Small intestine (tissue), 16 donors: ENCODE measurements at places on chromosomes 6 and 20.

DNA sequence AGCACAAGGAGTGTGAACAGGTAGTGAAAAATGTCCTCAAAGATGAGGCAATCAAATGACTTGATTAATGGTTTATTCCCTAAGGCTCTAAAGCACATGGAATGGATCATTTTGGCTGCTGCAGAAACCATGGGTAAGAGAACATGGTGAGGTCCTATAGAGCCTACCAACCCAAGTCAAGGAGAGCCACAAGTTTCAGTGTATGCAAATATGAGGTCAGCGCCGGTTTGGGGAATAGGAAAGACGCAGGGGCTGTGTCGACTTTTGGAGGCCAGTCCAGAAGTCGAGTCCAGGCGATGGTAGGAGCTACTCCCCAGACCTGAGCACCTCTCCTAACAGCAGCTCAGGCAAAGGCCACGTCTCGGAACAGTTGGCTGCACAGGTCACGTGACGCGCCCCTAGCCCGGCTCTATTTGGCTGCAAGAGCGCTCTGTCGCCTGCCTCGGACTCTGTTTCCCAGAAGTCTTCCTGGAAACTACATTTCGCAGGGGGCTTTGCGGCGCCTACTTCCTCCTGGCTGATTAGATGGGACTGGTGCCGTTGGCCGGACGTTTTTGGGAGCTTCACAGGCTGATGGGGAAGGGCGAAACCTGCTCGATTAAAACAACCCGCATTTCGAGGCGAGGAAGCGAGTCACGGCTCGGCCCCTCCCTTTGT is 74.4 kb upstream of the CHD6 start:
- DNase-seq: peak; percentile 77

- DNase-seq: peak; percentile 98
These were observed 31.0 kb upstream of the EZR start for GRCh38 chr6:158849899-158850806.

DNA sequence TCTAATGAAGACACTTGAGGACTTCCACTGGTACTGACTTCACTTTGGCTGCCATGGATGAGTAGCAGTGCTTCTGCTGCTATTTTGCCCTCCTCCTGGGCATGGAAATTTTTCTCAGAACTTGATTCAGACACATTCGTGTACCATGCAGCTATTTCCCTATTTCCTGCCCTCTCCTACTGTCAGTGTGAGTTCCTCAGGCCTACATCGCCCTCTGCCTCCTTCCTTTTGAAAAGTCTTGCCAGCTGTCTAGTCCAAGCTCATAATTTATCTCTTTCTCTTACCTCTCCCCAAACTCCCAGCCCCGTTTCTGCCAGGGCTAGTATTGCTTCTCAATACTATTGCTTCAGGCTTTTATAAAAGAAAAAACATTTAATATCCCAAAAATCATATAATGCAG is 470.2 kb downstream of the ADGRB3 start:
- DNase-seq: no peak

DNA sequence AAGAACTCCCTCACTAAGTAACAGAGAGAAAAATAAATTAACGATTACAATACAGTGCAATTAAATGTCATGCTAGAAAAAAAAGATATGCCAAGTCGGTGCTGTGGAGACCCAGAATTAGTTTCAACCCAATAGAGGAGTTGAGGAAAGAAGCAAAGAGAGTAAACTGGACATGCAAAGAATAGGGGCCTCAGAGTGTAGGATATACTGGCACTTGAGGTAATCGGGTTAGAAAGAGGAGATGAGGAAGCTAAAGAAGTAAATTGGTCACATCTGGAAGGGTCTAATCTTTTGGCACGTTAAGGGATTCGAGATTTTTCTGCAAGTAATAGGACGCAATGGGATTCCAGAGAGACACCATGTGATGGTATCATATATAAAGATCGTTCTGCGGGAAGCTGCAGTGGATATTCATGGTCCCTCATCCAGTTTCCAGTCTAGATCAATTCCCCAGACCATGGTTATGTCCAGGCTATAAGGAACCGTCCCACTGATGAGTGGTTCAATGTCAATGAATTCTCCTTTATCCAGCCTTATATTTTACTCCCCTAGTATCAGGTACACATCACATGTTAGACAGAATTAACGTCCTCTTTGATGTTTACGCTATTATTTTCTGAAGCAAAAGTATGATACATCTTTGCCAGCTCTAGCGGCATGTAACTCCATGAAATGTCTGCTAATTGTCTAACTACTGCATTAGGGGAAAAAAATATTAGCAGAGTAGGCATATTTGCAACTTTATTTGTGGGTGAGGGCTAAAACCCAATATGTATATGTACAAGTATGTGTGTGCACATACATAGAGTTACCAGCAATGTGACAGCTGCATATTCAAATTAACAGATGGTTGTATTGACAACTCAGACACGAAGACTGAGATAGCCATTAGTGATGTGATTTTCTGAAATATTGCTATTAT is 1.1 kb upstream of the TBC1D32 start:
- no peak for DNase-seq

DNA sequence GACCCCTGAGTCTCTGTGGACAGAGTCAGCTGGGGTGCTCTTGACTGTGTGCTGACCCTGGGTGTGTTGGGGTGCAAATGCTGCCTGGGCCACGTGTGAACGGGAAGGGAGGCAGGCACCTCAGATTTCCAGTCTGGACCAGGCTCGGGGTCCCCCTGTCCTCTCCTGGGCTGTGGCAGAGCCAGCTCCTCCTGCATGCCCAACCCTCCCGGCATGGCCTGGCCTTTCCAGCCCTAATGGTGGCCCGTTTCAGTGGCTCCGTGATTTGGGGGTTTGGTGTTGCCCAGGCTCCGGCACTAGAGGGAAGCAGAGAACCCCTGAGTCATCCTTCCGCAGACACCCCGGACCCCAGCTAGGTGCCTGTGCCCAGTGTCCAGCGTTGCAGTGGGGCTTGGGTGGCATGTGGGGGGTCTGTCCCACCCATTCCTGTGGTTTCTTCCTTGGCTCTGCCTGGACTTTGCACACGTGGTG is 9.1 kb downstream of the RBM38 start:
- DNase-seq: no peak

- peak; percentile 84 for DNase-seq
These were observed 16.1 kb upstream of the SCGN start for GRCh38 chr6:25635886-25636317.

DNA sequence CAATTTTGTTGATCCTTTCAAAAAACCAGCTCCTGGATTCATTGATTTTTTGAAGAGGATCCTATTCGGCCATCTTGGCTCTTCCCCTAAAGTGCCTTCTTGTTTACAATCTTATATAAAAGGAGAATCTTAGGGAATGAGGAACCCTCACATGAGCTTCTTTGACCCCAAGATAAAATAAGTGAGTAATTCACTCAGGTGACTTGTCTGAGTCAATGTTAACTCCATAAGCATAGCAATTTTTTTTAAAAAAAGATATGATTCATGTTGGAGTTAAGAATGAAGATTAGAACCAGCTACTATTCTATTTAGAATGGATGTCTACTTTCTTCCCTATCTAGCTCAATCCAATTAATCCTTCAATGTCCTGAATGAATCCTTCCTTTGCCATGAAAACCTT is 21.0 kb downstream of the WASF1 start:
- no peak for DNase-seq

DNA sequence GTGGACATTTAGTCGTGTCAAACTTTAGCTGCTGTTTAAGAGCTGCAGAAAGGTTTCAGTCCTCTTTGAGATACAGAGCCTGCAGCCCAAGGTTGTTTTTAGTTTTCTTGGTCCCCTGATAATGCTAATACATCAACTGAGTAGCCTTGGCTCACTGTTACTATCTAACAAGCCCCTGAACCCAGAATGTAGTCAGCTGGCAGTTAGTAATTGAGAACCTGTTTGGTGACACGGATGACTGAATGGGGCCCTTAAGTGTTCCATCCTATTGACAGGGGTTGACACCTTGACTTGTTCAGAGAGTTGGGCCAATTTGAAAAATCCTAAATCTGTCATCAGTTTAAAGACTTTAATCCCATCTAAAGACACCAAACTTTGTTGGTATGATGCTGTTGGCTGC is 2.8 kb downstream of the RTN4IP1 start:
- no peak for DNase-seq

GRCh38 chr6:108009894-108010293 is 51.9 kb upstream of the SEC63 start:
- no peak for DNase-seq

GRCh38 chr6:150755042-150755441 is 110.5 kb upstream of the MTHFD1L start:
- no peak for DNase-seq
